ENCODE measurements at places on chromosomes 12 and 14.

DNA sequence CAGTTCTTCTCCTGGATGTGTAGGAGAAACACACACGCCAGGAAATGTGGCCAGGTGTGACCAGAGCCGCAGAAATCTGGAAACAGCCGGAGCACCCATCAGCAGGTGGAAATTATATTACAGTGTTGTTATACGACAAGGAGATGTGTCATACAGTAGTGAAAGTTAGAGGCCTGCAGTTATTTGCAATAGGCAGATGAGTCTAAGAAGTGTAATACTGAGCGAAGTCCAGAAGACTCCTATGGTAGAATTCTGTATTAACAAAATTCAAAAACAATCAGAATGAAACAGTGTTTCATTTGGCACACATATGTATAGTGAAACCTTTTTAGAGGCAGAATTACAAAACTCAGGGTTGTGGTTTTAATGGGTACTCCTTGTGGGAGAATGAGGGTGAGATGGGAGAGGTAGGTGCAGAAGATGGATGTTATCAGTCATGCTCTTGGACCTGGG, 39.3 kb upstream of the AMN start:
- no peak for DNase-seq

- no peak for DNase-seq
These were observed 193.9 kb upstream of the DDHD1 start for GRCh38 chr14:53346988-53347387.

- peak; percentile 84 for DNase-seq
These were observed 280.6 kb upstream of the PWP1 start for GRCh38 chr12:107404981-107405380.

GRCh38 chr12:64501486-64501885, 49.6 kb downstream of the TBK1 start:
- no peak for DNase-seq

GRCh38 chr14:77490347-77490986, 8.1 kb downstream of the ISM2 start:
- DNase-seq = no peak

- DNase-seq = no peak
These were observed 8.0 kb upstream of the ACTN1 start for GRCh38 chr14:68986926-68987652.

- no peak for DNase-seq
These were observed 33.1 kb downstream of the DAAM1 start for GRCh38 chr14:59221568-59221967.

DNA sequence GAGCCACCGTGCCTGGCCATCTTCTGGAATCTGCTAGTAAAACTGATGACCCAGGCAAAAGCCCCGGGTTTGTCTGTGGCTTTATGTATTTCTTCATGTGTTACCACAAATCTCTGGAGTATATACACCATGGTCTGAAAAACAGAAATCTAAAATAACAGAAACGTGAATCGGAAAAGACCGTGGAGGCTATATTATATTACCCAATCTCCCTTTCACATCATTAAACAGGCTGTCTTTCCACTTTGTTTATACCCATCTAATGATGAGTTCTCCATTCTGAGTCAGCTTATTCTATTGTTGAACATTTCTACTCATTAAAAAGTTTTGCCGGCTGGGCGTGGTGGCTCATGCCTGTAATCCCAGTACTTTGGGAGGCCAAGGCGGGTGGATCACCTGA, 9.5 kb upstream of the AJUBA start:
- no peak for DNase-seq

DNA sequence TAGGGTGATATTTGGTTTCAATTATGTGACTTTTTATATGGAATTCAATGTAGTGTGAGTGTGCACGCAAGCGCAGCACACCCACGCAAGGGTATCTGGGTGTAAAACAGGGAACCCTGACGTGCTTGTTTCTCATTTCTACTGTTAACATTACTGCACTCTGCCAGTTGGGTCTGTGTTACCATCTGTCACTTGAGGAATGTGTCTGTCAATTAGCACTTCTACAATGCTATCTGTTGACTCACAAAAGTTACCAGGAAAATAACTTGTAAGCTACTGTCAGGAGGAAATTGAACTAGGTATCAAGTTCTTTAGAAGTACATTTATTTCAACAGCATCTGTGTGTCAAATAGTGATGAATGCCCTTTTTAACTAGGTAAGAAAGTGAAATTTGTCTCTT, 695.5 kb upstream of the LRFN5 start:
- no peak for DNase-seq

DNA sequence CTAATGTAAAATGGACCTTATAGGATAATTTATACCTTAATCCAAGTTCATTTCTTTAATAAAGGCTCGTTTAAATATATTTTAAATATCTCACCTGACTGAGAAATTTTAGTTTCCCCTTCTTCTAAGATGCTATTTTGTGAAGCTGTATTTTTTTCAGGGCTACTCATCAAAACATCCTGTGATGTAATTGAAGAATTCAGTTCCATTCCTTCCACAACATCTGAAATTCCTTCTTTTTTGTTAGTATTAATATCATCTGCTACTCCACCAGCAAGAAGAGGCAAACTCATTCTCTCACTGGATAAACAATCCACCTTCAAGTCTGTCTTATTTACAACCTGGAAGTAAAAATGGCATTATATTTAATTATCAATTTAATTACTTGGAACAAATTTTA, 22.5 kb downstream of the LGALS3 start:
- no peak for DNase-seq

DNA sequence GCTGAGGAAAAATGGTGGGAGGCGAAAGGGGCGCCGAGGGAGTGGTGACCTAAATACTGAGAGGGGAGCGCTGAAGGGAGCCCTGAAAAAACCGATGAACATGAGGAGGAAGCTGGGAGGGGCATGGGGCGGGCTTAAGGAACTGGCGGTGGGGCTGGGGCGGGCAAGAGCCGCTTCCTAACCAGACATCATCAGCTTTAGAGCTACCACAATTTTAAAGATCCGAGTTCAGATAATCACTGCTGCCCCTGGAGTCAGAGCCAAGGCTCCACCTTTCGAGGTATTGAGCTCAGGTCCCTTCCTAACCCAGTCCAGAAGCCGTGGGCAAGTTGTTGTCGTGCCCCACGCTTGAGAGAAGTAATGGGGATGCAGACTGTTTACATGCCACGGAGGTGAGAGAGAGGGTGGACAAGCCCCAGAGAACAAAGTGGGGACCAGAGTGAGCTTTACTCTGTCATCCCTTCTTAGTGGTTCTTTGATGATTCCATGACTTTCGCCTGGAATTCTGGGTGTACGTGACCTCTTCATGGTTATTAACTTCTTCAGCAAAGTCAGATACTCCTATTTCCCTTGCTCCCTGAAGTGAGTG, 393 bp downstream of the ORMDL2 start:
- no peak for DNase-seq

- no peak for DNase-seq
These were observed 16.0 kb upstream of the ENDOU start for GRCh38 chr12:47741340-47741703.

DNA sequence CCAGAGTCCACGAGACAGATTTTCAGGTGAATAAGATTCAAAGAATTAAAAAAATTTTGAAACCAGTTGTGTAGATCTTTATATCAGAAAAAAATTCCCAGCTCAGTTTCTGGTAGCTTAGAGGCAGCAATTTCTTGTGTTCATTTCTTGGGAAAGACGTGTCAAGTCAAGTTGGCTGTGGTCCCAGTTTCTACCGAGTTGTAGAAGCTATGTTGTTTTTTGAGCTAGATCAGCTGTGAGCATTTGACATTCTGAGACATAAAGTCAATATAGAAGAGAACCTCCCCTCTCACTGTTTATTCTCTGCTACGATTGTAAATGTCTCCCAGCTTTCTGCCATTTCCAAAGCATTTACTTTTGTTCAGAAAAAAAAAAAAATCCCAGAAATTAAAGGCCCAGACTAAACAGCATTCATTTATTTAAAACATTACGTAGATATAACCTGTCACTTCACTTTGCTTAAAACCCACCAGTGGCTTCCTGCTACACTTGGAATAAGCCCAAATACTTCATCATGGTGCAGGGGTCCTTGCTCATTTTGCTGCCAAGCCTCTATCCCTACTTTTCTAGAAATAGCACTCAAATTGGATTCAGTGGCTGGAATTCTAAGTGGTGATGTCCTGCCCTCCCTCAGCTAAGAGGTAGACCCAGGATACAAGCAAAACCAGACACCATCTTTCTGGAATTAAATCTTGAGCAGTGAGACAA, 20.6 kb upstream of the PYGL start:
- DNase-seq = no peak

- DNase-seq = no peak
These were observed 132.4 kb upstream of the GZMB start for GRCh38 chr14:24766434-24766833.

DNA sequence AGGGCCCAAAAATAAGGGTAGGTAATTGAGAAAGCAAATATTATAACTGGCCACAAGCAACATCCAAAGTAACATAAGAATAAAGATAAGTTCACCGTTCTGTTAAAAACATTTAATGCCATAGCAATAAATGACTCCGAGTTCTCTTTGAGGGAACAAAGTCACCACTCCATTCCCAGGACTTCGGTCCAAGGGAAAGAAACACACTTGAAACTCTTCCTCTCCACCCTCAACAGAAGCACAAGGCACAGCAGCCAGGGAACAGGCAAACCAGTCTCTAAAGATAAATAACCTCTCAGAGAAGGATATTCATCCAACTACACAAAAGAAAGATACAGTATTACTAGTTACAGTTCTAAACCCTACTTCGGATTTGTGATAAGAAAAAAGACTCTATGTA, 2.5 kb downstream of the SETD3 start:
- no peak for DNase-seq

DNA sequence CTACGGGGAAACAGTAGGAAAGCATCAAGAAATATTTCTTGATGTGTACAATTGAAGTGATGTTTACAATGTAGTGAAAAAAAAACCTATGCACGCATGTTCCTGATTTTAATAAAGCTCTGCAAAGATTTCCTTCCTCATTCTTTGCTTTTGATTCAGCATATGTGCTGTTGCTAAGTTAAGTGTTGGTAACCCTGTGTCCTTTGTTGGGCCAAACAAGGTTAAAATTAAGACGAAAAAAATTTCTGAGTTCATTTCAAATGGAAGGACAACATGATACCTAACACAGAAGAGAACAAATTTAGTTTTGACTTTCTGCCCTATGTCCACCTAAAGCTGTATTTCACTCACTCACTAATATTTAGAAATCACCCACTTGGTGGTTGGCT, 62.8 kb downstream of the PPP2R5C start:
- no peak for DNase-seq

GRCh38 chr12:132089407-132089910, 54.7 kb downstream of the DDX51 start:
- DNase-seq = no peak

- DNase-seq = no peak
These were observed 175.8 kb downstream of the FOXN3 start for GRCh38 chr14:89241257-89241656.

DNA sequence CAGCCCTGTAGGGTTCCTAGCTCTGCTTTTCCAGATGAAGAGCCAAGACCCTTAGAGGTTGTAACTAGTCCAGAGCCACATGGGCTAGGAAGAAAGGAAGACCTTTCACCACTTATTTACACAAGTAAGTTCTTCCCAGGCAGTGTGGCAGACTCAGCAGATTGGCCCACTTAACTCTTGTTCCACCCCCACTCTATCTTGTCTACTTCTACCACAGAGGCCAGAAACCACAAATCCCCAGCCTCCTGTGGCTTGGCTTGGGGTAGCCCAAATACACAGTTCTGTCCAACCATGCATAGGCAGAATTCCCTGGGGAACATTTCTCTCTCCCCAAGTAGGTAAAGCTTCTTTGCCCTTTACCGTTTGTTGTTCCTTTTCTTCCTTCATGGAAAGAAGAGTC, 383.5 kb downstream of the RGS6 start:
- no peak for DNase-seq

GRCh38 chr12:67852701-67853100, 136.5 kb upstream of the IFNG-AS1 start:
- no peak for DNase-seq
